ENCODE measurements at places on chromosomes 4 and X.
A peak's percentile ranks its signal among the peaks of the same experiment; 100 is the strongest.

- peak; percentile 53 for DNase-seq
Observed at GRCh38 chr4:20773144-20773997, 73.1 kb downstream of the PACRGL start.

GRCh38 chr4:2937146-2937857 is 25.9 kb downstream of the NOP14 start:
- no peak for DNase-seq

GRCh38 chr4:153154007-153154975 is 50.0 kb upstream of the TRIM2 start:
- peak; percentile 25 for DNase-seq

GRCh38 chrX:2828959-2829411 is 255 bp downstream of the GYG2 start:
- no peak for DNase-seq

GRCh38 chrX:153657161-153657560 is 10.2 kb downstream of the DUSP9 start:
- no peak for DNase-seq

- DNase-seq = no peak
Observed at GRCh38 chr4:102217345-102217744, 127.9 kb downstream of the SLC39A8 start.

GRCh38 chr4:84110040-84110439 is 389.1 kb downstream of the NKX6-1 start:
- no peak for DNase-seq

DNA sequence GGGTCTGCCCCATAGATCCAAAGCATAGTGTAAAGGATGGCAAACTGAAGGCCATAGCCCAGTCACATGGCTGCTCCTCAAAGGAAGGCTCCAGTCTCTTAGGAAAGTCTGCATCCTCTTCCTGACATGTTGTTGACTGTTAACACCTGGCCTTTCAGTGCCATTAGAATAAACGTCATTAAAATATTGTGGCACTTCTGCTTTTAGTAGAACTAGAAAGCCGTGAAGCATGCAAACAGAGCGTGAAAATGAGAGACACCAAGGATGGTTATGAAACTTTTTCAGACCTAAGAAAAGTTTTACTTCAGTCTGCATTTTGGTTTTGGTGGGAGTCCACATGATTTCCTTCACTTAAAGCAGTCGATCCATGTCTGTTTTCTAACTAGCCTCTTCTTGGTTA is 41.1 kb upstream of the AFF2 start:
- DNase-seq = no peak

GRCh38 chr4:179110356-179110755 is 1668.1 kb upstream of the AGA start:
- no peak for DNase-seq

Measured in NCI-H2029 treated with DMSO at 0.1 percent for 48 hours (cell line).